ENCODE measurements at places on chromosomes 7 and 10.

GRCh38 chr7:66167773-66168387 is 37.3 kb upstream of the TPST1 start:
- DNase-seq = no peak

- peak; percentile 33 for DNase-seq
These were observed 1.6 kb downstream of the NCOA4 start for GRCh38 chr10:46028584-46029460.

DNA sequence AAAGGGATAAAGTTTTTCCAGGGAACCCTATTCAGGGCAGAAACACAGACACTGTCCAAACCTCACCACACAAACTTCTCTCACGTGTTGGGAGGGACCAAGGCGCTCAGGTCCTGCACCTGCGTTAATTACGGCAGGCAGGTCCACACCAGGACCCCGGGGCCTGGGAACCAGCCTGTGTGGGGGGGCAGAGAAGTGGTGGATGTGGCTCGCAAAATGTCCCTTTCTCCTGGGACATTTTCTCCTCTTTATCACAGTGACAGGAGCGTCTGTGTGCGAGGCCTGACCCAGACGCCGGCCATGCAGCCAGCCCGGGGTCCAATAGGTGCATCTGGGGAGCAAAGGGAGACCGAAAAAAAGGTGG is 73.4 kb upstream of the ZNF722 start:
- no peak for DNase-seq

DNA sequence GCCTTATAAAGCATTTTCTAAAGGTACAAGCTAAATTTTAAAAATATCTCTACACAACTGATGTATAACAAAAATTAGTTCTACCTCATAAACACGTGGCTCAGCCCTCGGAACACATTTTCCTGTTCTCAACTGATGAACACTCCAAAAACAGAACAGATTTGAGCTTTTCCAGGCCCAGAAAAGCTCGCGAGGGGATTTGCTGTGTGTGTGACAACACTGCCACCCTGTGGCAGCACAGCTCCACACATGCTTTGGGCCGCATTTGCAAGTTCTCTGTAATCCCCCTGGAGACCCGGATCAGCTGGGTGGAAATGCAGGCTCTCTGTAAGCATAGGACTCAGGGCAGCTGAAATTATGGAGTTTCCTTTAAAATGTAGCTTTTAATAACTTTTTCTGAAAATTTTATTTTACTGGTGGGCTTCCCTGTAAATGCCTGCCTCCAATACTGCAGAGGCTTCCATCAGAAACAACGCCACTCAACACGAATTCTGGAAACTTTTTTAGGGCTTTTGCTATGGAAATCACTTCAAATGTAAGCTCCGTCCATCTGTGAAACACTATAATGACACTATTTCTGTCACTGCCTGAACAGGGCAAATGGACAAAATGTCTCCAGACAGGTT is 155.5 kb downstream of the COBL start:
- DNase-seq = peak; percentile 74

DNA sequence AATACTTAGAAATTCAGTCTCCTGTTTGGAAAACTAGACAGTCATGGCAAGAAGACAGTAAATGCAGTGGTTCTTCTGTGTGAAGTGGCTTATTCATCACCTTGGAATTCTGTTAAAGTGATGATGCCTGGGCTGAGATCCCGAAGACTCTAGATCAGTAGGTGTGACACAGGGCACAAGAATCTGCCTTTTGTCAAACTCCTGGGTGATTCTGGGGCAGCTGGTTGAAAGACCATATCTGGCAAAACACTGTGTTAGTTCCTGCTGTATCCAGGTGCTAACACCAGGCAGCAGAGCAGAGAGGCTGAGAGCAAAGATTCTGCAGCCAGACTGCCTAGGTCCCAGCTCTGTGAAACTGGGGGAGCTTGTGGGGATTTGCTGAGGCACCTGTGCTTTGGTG is 26.5 kb downstream of the MRC1 start:
- DNase-seq = no peak

DNA sequence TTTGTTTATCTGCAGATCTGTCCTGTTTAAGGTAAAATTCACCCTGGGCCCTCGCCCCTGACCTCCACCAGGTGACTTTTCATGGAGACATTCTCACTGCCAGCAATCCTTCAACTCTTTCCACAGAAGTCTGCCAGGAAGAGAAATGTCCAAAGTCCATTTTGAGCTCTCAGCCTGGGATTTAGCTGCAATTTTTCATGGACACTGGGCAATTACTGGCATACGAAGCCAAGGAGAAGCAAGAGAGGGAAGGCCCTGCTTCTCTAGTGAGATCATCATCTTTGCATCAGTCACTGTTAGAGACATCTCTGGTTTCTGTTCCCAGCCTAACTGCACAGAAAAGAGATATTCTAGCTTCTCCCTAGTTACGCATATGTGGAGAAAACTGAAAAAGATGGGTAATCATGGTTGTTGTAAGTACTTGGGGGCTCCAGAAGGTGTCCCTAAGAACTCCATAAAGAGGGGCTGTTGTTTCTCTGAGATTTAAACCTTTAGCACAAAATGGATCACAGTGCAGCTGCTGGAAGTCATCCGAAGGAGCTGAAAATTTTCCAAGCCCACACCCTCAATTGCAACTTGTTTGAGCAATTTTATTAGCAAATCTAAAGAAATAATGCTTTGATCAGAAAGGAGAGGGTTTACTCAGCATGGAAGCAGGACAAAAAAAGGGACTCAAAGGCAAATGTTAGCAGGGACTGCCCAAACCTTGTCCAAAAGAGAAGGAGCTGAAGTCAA is 168.9 kb downstream of the SNX10 start:
- no peak for DNase-seq

Measured in neuronal stem cell (in vitro differentiated cells).